ENCODE measurements at places on chromosomes 6 and 20.

DNA sequence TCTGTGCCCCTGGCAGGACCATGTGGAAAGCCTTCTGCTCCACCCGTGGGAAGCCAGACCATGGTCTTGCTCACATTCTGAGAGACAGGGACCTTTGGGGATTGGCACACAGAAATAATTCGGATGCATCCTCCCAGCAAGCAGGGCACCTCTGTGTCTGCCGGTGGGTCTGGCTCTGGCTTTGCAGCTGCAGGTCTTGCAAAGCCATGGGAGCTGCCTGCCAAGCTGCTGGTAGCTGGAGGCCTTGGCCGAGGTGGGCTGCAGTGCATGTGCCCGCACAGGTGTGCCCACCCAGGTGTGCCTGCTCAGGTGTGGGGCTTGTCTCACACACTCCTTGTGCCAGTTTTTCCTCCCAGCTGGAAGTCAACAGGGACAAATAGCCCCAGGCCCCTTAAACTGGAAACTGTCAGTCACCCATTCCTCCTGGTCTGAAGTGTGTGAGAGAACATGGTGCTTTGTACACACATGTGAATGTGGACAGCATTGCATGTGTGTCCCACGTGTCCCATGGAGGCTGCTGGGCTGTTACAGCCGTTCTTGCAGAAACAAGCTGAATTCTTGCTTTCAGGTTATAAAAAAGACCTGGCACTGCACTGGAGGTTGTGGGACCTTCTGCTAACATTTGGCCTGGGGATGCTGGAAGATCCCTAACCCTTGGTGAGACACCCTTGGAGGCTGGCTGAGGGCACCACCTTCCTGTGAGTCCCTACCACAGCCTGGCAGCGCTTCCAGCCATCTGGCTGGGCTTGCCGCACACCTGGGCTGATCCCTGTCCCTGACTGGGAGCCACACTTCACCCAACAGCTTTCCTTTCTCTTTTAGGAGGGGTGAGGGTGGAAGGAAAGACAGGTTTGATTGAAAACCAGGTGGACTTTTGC is 54.9 kb upstream of the SMOC2 start:
- DNase-seq = no peak

- DNase-seq = no peak
Observed at GRCh38 chr6:165575158-165575549, 87.9 kb downstream of the PDE10A start.

- peak; percentile 48 for DNase-seq
Observed at GRCh38 chr6:158793432-158793831, 25.7 kb downstream of the EZR start.

GRCh38 chr6:132973514-132973993 is 159.2 kb downstream of the RPS12 start:
- no peak for DNase-seq

DNA sequence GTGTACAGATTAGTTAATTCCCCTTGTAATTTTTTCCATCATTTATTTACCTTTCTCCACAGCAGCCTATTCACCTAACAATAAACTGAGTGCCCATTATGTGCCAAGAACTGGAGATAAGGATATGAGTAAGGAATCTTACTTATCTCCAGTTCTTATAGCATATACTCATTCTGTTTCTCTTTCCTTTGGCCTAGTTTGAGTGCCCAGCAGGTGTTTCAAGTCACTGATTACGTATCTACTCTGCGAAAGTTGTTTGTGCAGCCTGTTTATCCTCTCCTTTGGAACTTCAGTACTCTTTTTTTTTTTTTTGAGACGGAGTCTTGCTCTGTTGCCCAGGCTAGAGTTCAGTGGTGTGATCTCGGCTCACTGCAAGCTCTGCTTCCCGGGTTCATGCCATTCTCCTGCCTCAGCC is 17.3 kb upstream of the POU5F1 start:
- DNase-seq = no peak

DNA sequence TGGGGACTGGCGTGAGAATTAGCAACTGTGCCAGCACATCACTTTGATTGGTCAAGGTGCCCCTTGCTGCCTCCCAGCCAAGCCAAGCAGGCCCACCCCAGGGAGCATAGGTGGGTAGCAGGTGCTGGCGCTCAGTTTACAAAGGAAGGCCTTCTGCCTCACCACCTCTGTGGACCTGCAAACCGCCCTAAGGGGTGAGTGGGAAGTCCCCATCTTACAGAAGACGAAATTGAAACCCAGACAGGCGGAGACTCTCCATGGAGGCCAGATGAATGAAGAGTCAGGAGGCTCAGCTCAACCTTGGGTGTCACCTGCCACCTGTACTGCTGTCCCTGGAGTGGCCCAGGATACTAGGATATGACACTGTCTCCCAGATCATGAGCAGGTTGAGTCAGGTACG is 21.5 kb upstream of the MAS1L start:
- peak; percentile 8 for DNase-seq

DNA sequence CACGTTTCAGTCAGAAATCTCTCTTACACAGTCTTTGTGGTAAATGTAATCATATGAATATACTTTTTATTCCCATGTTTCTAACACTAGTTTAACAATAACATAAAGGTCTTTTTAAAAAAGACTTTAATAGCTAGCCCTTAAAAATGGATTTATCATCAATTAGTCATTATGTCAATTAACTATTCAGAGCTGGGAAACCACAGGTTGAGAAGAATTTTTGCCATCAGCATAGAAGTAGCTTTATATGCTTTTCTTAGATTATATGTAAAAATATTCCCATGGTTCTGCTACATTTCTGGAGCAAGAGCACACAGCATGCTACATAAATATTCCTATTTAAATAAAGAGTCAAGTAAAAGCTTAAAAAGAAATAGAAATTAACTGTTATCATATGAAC is 35.5 kb downstream of the ASCC3 start:
- DNase-seq = no peak

GRCh38 chr20:51378171-51378928 is 164.2 kb downstream of the NFATC2 start:
- DNase-seq = no peak

DNA sequence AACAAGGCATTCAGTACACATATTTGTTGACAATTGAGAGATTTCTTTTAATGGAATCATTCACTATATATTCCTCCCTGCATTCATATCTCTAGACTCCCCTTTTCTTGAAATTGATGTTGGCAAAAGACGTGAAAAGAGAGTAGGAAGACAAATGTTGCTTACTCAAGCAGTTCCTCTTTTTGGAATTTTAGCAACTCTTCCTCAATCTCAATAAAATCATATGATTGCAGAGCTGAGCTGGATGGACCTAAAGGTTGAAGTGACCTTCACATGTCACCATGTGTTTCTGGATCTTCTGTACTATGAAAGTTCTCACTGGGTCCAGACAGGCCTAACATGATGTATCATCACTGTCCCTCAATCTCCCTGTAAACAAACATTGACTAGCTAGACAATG is 18.6 kb downstream of the ADGRF1 start:
- no peak for DNase-seq

DNA sequence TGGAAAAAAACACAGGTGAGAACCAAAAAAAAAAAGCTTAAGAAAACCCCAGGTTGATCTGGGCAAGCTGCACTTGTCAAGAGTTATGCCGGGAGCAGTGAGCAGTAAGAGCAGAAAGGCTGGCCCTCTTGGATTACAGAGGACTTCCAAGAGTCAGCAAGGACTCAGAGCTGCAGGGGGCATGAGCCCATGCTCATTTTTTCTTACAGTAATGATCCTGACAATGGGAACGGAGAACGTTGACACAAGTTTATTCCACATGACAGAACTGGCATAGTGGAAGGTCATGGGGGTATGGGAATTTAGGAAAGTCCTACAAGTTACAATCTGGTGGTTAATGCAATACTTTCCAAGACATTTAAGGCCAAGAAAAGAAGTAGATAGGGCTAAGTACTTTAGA is 256.6 kb downstream of the GMDS start:
- no peak for DNase-seq

DNA sequence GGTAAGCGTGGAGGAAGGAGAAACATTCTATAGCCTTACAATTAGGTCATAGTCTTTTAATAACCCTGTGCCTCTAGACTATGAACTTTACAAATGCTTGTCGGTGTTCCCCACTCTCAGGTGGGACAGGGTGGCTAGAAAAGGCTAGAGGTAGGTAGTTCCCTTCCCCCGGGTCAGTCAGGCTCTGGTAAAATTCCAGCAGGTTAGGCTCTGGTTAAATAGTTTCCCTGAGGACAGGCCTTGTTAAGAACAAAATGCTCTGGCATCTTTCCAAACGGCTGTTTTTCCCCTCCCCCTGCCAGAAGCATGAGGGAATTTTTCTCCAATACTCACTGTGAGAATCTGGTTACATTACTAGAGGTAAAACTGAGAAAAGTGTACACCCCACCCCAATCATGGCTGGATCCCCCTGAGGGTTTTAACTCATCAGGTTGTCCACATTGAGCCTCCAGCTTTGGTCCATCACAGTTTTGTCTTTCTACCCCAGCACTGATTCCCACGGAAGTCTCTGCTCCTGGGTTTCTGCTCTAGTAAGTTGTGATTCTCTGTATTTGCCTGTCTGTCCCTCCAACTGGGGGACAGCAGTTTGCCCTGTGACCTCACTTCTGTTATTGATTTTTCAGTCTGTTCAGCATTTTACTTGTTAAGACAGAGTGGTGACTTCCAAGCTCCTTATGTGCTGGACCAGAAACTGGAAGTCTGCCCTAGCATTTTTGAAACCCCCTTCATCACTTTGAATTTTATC is 84.7 kb upstream of the ADGRF1 start:
- DNase-seq = no peak

DNA sequence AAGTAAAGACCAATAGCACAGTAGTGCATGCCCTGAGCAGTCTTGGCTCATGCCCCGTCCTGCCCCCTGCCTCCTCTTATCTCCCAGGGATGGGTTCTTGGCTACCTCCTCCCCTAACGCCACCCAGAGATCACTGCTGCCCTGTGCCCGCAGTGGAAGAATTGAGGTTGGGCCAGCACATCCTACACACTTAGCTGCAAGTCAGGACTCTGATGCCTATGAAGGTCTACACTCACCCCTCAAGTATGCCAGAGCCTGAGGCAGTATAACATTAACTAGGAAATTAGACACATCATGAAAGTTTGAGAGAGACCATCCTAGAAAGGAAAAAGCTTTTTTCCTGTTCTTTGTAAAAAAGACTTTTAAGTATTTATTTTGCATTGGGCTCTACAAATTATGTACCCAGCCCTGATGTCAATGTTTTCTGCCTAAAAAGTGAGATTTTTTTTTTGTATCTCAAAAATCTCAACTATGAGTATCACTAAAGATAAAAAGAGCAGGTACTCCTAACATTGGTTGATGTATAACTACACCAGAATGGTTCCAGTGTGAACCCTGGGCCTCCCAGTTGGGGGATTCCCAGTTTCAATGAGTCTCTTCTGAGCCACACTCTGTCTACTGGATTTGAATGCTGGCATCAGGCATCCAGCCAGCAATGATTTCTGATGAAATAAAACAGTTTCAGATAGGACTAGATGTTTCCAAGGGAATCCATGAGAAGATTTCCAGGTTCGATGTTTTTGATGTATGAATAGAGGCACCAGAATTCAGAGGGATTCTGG is 115.4 kb downstream of the ISM1 start:
- DNase-seq = no peak

DNA sequence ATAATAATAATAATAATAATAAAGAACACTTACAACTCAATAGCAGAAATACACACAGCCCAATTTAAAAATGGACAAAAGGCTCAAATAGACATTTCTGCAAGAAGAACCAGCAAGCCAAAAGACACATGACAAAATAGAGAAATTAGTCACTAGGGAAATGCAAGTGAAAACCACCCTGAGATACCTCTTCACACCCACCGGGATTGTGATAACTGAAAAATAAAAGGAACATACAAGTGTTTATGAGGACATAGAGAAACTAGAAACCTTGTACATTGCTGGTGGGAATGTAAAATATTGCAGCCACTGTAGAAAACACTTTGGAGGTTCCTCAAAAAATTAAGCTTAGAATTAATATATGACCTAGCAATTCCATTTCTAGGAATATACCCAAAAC is 59.2 kb downstream of the ZDHHC14 start:
- DNase-seq = no peak

DNA sequence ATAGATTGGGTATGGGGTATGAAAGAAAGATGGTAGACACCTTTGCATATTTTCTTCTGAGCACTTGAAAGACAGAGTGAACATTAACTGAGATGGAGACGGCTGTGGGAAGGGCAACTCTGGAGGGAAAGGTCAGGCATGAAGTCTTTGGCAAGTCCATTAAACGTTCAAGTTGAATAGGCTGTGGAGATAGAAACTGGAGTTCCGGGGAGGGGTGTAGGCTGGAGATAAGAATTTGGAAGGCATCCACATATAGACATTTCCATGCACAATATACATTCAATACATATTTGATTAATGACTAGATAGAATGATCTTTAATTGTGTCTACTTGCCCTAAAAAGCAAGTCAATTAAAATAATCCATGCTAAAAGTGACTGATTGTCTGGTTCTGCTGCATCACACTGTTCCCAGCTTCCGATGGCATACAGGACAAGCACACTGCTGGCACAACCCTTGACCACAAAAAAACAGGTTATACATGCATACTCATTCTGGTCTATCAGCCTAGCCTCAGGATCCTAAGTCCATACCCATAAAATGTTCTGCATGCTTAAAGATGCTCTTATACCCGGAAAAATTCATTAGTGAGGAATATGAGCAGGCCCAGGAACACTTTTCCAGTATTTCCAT is 1.9 kb upstream of the MYLK4 start:
- DNase-seq = no peak

DNA sequence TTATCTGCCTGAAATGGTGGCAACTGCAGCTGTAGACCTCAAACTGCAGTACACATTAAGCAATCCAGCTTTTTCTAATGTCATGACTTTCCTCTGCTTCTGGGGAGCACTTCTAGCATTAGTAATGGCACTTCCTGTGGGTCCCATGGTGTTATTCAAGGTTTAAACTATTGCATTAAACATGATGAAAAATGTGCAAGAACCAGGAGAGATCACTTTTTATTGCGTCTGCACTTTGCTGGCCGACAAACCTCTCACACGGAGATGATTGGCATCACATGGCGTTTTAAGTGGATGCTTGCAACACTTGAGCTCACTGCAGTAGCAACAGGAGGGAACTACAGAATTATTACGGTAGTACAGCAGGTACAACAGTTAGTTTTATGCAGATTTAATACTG is 148.4 kb downstream of the HIVEP2 start:
- no peak for DNase-seq

GRCh38 chr6:135535989-135536414 is 38.5 kb upstream of the AHI1 start:
- peak; percentile 53 for DNase-seq

GRCh38 chr6:2976060-2976459 is 4.7 kb upstream of the SERPINB6 start:
- peak; percentile 20 for DNase-seq

- DNase-seq = no peak
Observed at GRCh38 chr20:33373735-33374605, 27.3 kb downstream of the CDK5RAP1 start.

DNA sequence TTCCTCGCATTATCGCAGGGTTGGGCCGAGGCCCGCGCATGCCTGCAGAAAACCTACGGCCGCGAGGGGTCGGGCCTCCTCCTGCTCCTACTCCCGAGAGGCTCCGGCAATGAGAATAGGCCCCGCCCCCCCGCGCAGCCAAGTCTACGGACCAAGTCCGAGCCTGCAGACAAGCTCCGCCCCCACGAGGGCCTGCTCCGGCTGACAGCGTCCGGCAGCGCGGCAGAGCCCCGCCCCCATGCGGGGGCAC is 3.1 kb upstream of the GPSM3 start:
- DNase-seq = peak; percentile 100
